GM23248 (cell line): ENCODE measurements at places on chromosomes 5 and 9. TPM values are rescaled to one million over a fixed set of nuclear protein-coding genes. Genes with fewer than 3 reads are reported as not detected.

The SLC6A3 gene
- total RNA-seq: not detected in 2 replicates

The OR1Q1 gene
- total RNA-seq: not detected in 2 replicates

The PSD2 gene
- under 0.01 TPM in 1 of 2 replicates, not detected in the other for total RNA-seq

The CDH9 gene
- not detected in 2 replicates for total RNA-seq

The POLK gene
- total RNA-seq: 20.7 and 25.7 TPM in 2 replicates

The NMRK1 gene
- total RNA-seq: 14.4 and 16.6 TPM in 2 replicates

The YIPF5 gene
- total RNA-seq: 174 and 201 TPM in 2 replicates

The RANBP17 gene
- 3.8 and 5.6 TPM in 2 replicates for total RNA-seq

The ZNF354C gene
- total RNA-seq: 6.9 and 7.5 TPM in 2 replicates

The LCN15 gene
- not detected in 2 replicates for total RNA-seq

The POU5F2 gene
- 0.32 and 0.76 TPM in 2 replicates for total RNA-seq

The GABRP gene
- not detected in 2 replicates for total RNA-seq

The OTULINL gene
- total RNA-seq: 1.3 TPM in 1 of 2 replicates, not detected in the other

The FIBCD1 gene
- 20.2 and 20.9 TPM in 2 replicates for total RNA-seq

The C5orf58 gene
- total RNA-seq: not detected in 2 replicates

The ZNF462 gene
- 2.5 and 5.0 TPM in 2 replicates for total RNA-seq

The SMIM33 gene
- total RNA-seq: not detected in 2 replicates

The PPP3R2 gene
- total RNA-seq: not detected in 2 replicates

The TLX3 gene
- total RNA-seq: not detected in 2 replicates

The DRD1 gene
- not detected in 2 replicates for total RNA-seq

The DPYSL3 gene
- 34.3 and 42.8 TPM in 2 replicates for total RNA-seq

The ROR2 gene
- total RNA-seq: 8.2 and 12.9 TPM in 2 replicates

The MYOT gene
- total RNA-seq: not detected in 2 replicates

The TICAM2 gene
- 1.9 and 12.3 TPM in 2 replicates for total RNA-seq

The IFNK gene
- total RNA-seq: not detected in 2 replicates

The INSL6 gene
- not detected in 2 replicates for total RNA-seq

The FGF10 gene
- not detected in 2 replicates for total RNA-seq

The PTBP3 gene
- 26.5 and 62.6 TPM in 2 replicates for total RNA-seq

The COMMD10 gene
- 26.0 and 26.9 TPM in 2 replicates for total RNA-seq

The SYK gene
- total RNA-seq: not detected in 2 replicates

The PHF24 gene
- total RNA-seq: 0.25 TPM in 1 of 2 replicates, not detected in the other

The BTNL8 gene
- not detected in 2 replicates for total RNA-seq

The PCDHGB6 gene
- 1.9 and 4.3 TPM in 2 replicates for total RNA-seq

The AK3 gene
- total RNA-seq: 58.4 and 62.8 TPM in 2 replicates

The COL5A1 gene
- 812 and 897 TPM in 2 replicates for total RNA-seq

The NTRK2 gene
- not detected in 2 replicates for total RNA-seq

The CNOT8 gene
- 73.6 and 91.8 TPM in 2 replicates for total RNA-seq

The ANKRD31 gene
- not detected in 2 replicates for total RNA-seq

The EGFL7 gene
- total RNA-seq: 13.7 and 15.3 TPM in 2 replicates

The SPINK6 gene
- not detected in 2 replicates for total RNA-seq

The ALDH1A1 gene
- total RNA-seq: not detected in 2 replicates

The TMEM141 gene
- total RNA-seq: 51.3 and 51.7 TPM in 2 replicates

The TRAPPC13 gene
- 19.5 and 24.4 TPM in 2 replicates for total RNA-seq

The GOLGA2 gene
- total RNA-seq: 116 and 121 TPM in 2 replicates

The TARS1 gene
- 246 and 268 TPM in 2 replicates for total RNA-seq

The SNX24 gene
- 20.8 and 25.7 TPM in 2 replicates for total RNA-seq

The LCN1 gene
- total RNA-seq: not detected in 2 replicates

The PCDHB12 gene
- total RNA-seq: 0.43 and 2.9 TPM in 2 replicates

The SLC46A2 gene
- not detected in 2 replicates for total RNA-seq

The SOX30 gene
- not detected in 2 replicates for total RNA-seq
